ENCODE measurements at places on chromosomes 11 and 22.

DNA sequence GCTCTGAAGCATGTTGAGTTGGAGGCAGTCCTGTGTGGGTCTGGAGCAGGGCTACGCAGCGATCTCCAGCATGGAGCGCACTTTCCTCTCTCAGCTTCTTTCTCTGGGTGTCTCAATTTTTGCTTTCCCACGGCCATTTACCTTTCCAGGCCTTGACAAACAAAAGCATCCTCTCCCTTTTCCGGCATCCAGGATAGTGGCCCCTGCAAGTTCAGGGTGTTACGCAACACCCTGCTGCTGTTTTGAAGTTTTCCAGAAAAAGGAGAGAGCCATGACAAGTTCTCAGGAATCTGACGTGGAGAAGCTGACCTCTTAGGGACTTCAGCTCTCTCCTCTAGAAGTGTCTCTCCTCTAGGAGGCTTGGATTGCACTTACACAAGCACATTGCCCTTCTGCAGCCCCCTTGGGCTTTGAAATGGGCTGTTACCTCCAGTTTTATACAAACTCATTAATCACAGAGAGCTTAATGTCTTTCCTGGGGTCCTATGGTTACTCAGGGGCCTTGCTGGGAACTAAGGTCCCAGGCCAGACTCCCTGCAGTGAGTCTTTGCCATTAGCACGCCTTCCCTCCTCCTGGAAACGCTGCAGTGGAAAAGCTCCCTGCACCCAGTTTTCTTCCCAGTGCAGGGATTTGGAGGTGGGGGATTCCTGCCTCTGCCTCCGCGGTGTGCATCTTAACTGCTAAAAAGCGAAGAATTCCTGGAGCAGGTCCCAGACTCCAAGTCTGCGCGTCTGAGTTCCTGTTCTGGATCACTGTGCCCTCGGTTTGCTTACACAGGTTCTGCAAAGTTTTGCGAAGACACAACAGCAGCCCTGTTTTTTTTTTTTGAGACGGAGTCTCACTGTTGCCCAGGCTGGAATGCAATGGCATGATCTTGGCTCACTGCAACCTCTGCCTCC is 80.4 kb downstream of the BARX2 start:
- no peak overlapping the region for H3K4me3 ChIP-seq
- H3K4me1 ChIP-seq = no peaks in the 10 kb centered on the region
- no peaks in the 10 kb centered on the region for H3K36me3 ChIP-seq
- DNase-seq = no peak
- H3K27ac ChIP-seq = no peak overlapping the region

- H3K4me1 ChIP-seq = peaks cover 32% of the 10 kb centered on the region
- no peak for DNase-seq
- no peak overlapping the region for H3K27ac ChIP-seq
- no peak overlapping the region for H3K4me3 ChIP-seq
- peaks cover 10% of the 10 kb centered on the region for H3K27me3 ChIP-seq
Measured at GRCh38 chr22:44680481-44680894, 21.5 kb upstream of the PRR5 start.

GRCh38 chr11:17268902-17269301 is 7.6 kb upstream of the NUCB2 start:
- H3K27ac ChIP-seq = no peak overlapping the region
- H3K36me3 ChIP-seq = no peaks in the 10 kb centered on the region
- DNase-seq = no peak
- no peaks in the 10 kb centered on the region for H3K4me1 ChIP-seq
- H3K27me3 ChIP-seq = peaks cover 2% of the 10 kb centered on the region

DNA sequence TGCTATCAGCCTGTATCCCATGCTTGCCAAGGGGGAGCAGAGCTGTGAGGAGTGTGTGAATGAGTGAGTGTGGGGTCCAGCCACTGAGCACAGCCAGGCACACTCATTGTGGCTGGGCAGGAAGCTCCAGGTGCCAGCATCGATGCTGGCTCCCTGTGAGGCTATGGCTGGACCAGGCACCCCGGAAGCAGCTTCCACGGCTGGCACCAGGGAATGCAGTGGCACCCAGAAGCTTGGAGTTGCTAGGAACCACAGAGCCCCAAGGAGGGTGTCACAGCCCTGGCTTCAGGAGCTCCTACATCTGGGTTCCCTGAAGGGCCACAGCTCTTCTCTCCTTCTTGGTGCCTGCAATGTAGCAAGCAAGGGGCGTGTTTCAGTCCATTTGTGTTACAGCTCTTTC is 625.9 kb upstream of the RAG2 start:
- no peak for DNase-seq
- no peak overlapping the region for H3K4me3 ChIP-seq
